ENCODE measurements at places on chromosomes 5 and 9.

GRCh38 chr9:94882966-94883641 is 156.6 kb downstream of the AOPEP start:
- no peak for DNase-seq

DNA sequence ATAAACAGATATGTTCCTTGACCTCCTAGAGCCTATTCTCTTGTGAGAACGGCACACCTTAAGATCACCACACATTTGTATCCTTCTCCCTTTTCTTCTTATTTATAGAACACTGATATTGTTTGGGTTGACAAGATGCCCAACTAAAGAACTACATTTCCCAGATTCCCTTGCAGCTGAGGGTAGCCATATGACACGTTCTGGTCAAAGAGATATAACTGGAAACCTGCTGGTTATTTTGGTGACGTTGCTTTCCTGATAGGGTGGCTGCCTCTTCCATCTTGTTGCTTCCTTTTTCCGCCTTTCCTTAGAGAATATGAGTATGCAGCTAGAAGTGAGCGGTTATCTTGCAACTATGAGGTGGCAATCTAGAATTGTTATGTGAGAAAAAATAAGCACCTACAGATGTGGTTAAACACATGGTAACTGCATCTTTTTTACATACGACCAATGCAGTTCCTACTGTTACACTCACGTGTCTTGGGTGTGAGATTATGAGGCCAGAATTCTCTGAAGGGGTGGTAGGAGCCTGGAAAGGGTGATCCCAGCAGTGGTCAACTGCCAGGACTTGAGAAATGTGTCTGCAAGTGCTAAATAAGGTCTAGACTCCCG is 72.9 kb downstream of the SEC61B start:
- no peak for DNase-seq

DNA sequence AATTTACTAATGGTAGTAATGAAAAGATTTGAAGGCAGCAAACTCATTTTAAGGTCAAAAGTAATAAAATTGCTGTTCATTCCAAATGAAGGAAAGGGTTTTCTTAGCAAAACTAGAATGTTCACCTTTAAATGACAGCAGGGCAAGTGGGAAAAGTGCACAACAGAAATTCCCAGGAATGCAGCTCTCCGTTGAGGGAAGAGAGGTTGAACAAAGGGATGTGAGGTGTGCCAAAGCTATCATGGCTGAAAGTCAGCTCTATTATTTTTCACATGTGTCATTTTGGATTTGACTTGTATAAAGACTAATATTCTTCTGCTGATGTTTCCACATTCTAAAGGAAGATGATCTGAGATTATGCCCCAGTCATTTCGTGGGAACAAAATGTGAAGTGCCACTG is 51.6 kb downstream of the TEK start:
- DNase-seq: no peak

DNA sequence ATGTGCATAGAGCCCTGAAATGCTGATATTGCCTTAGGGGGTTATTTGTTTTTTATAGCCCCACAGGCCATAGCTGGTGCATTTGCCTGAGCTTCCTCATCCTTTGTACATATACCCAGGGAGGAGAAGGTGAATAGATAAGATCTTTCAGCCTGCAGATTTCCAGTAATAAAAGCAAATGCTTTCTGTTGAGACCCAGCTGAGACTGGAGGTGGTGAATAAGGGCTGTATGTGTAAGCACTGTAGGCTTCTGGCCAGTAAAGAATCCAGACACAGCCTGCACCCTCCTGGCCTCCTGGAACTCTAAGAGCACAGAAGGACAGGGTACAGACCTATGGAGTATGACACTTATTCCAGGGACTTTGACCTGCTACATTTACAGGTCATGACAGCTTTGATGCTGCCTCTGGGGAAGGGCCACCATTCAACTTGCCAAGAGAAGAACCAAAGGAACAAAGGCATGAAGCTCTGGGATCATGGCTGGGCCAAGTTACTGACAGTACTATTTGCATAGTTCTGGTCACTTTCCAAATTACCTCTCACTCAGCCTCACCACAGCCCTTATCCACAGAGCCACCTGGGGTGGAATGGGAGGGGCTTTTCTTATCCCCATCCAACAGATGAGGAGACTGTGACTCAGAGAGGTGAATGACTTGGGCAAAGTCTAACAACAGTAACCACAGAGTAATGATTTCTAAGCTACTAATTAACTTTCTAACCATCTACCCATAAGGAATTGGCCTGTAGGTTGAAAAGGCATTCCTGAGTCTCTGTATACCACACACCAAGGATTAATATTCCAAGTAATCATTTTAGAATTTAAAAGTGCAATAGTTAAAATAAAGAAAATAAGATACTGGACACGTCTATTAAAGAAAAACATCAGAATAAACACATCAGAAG is 604.5 kb upstream of the KLF4 start:
- no peak for DNase-seq

DNA sequence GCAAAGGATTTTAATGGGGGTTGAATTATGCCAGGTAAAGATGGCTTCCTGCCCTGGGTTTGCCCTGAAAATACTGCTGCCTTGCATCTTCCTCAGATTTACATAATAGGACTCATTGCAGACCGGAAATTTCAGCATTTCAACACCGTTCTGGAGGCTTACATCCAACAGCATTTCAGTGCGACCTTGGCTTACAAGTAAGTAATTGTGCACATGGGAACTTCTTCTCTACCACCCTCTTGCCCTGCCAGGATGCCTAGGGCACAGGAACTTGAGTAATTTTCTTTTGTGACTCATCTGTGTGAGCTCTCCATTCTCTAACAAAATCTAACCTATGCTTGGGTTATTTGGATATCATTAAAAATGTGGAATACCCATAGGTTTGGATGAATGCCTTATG is 80.2 kb downstream of the DOCK2 start:
- DNase-seq: no peak

GRCh38 chr9:107542411-107543157 is 53.0 kb upstream of the KLF4 start:
- no peak for DNase-seq

DNA sequence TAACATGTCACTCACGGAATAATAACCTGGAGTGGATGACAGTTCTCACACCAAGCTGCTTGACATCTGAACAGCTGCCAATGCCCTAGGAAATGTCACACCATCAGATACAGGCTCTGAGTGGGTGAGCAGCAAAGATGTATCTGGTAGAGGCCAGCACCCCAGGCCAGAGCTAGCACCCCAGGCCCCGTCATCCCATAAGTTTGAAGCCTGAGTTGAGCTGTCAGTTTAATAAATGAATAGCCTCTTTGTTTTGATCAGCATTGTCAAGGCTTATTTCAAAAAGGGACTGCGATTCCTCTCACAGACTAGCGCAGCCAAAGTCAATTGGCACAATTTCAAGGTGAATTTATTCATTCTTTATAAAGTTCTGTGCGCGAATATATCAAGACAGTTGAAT is 1327.1 kb downstream of the MAT2B start:
- DNase-seq: no peak

Measured in hippocampal formation (tissue), 2 donors.